ENCODE measurements at places on chromosomes 3 and 15.

GRCh38 chr3:123092243-123092642 lies 25.4 kb downstream of the PDIA5 start:
- no peak for DNase-seq

DNA sequence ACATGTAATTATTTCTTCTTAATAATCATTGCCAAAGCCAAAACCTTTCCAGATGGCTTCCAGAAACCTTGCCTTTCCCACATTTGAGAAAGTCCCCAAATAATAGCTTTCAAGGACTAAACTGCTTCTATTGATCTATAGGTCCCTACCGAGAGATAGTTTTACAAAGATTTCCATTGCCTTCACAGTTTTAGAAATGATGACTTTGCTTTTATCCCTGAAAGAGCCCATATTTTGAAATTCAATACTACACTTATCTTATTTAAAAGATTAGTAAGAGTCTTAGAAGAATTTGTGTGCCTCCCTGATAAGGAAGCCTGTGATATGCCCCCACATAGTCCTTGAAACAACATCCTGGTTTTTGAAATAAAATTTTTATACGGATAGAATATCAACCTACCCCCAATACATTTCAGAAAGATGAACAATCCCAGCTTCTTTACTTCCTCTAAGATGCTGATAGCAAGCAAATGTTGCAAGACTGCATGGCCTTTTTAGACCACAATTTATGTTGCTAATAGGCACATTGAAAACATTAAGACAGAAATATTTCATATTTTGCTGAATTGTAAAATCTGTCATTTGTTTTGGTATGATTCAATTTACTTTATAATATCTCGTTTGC lies 146.3 kb downstream of the TMCO5A start:
- DNase-seq: no peak

- no peak for DNase-seq
These were observed 468.8 kb downstream of the CNTN4 start for GRCh38 chr3:2567451-2567850.

GRCh38 chr3:156694536-156694935 lies 20.1 kb downstream of the TIPARP start:
- no peak for DNase-seq

GRCh38 chr15:35720019-35720418 lies 174.1 kb upstream of the DPH6 start:
- DNase-seq: no peak

DNA sequence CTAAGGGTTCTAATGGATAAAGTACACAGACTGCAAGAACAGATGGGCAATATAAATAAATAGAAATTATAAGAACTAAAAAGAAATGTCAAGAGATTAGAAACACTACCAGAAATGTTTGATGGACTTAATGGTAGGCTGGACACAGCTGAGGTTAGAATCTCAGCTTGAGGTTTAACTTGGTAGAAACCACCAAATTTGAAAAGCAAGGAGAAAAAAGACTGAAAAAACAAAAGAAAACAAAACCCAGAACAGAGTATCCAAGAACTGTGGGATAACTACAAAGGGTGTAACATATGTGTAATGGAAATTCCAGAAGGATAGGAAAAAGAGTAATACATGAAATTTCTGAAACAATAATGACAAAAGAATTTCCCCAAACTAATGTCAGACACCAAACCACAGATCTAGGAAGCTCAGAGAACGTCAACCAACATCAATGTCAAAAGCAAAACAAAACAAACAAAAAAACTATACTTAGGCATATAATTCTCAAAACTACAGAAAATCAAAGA lies 35.0 kb downstream of the RFX7 start:
- no peak for DNase-seq

DNA sequence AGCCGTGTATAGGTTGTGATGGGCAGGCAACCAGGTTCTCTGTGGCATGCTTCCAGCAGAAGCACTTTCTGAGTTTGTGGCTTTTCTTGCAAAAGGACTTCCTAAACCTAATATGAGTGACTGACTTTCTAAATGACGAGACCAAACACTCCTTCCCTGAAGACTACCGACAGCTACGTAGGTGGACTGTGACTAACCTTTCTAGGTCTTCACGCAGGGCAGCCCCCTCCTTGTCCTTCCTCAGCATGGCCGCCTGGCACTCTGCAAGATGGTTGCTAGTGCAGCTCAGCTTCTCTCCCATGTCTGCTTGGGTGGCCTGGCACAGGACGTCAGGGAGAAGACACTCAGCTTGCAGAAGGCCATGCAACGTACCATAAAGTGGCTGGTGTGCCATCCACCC lies 20.9 kb downstream of the CXCR6 start:
- peak; percentile 33 for DNase-seq

DNA sequence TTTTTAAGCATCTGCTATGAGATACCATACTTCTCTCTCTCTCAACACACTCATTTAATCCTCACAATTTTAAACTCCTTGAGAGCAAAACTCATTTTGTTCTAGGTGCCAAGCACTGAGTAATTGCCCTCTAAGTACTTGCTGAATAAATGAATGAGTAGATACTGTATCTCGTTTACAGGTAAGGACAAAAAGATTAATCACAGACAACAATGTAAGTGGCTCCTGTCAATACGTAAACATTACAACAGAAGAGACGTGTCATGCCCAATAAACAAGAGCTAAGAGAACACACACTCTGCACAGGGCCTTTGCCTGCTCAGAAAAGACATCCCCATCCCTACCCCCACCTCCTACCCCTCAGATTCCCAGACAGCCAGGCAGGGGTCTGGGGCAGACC lies 59.8 kb downstream of the CHSY1 start:
- no peak for DNase-seq

DNA sequence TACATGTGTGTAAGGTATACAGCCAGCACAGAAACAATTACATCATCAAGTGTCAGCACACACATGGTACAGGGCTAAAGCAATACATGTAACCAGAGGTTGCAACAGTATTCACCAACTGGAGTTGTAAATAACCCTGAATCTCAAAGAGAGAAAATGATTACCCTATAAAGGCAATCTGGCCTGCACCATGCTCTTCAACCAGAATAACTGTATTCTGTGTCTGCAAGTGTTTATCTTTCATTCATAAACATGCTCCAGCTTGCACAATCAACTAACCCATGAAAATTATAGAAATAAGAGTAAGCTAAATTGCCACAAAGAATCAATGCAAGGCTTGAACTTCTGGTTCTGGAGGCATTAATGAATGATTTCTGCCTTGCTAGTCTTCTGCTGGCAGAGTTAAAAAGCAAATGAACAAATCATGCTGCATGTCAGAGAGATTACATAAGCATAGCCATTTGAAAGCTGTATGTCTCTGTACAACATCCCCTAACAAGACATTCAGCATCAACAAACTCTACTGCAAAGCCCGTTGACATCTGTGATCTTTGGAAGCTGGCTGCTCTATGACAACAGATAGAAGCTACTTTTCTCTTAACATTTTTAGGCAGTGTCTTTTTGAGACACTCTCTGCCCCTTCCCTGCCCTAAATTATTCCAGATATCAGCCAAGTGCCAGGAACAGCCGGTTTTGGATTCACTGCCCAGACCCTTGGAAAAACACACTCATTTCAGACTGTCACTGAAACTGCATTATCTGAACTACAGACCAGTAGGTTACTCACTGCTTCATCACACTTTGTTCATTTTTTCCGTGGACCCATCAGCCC lies 871.0 kb downstream of the OTOL1 start:
- DNase-seq: no peak

- no peak for DNase-seq
These were observed 205.9 kb downstream of the CD47 start for GRCh38 chr3:107884719-107885460.

Measured in HL-60 (cell line).